ENCODE measurements at places on chromosomes 4 and X. TPM values are rescaled to one million over a fixed set of nuclear protein-coding genes. Genes with fewer than 3 reads are reported as not detected.

Gene CENPI
- total RNA-seq: 2.5 TPM

DNA sequence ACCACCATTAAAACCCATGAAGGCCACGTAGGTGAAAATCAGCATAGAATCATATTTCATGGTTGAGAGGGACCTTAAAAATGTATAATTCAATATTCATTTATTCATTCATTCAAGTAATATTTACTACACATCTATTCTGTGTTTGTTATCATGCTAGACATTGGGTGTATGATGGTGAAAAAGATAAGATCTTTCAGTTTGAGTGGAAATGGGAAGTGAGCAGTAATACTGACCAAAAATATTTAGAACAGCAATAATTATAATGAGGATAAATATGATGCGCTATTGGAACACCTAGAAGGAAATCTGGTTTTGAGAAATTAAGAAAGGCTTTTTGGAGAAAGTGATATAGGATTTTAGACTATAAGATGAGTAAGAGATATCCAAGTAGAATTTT, 28.0 kb downstream of the DKK2 start:
- no peak for ATAC-seq

DNA sequence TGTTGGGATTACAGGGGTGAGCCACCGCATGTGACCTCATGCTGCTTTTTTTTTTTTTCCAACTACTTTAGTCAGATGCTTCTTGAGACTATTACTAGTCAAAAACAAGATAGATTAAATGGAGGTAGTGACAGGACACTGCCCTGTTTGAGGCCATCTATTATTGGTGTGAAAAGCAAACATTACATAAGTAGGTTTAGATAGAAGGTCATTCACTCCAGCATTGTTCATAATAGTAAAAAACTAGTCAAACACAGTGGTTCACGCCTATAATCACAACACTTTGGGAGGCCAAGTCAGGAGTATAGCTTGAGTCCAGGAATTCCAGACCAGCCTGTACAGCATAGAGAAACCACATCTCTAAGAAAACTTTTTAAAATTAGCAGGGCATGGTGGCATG, 16.3 kb downstream of the XIAP start:
- no peak for ATAC-seq

Gene ETDB
- total RNA-seq: not detected

DNA sequence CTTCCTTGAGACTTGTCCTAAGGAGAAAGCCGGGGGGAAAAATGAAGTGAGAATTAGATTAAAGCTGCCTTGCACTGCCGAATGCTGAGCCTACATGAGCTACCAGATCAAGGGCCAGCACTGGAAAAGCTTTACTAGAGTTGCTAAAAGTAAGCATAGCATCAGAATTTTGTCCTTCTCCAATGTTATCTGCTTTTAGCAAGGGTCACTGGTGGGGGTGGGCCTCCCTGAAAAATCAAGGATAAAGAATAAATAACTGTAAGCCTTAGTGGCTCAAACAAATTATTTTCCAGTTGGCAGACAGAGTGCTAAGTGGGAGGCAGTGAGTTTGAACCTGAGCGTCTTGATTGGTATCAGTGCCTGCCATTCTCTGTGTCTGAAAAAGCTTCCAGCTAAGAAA, 310.5 kb upstream of the PITX2 start:
- ATAC-seq: no peak

Gene TMSB15C
- total RNA-seq: 4.4 TPM

Gene HSFX4
- total RNA-seq: not detected

DNA sequence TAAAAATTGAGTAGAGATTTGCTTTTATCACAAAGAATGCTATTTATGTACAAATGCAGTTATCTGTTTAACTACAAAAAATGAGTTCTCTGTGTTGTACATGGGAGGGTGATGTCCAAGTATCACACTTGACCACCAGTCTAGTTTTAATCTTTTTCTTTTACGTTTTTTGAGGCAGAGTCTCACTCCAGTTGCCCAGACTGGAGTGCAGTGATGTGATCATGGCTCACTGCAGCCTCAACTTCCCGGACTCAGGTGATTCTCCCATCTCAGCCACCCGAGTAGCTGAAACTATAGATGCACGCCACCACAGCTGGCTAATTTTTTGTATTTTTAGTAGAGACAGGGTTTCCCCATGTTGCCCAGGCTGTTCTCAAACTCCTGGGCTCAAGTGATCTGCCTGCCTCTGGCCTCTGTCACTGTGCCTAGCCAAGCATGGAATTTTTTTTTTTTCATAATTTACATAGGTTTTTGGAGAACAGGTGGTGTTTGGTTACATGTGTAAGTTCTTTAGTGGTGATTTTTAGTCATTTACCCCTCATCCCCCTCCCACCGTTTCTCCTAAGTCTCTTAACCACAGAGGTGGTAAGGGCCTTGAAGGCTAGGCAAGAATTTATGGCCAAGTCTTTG, 47.9 kb upstream of the RPA4 start:
- no peak for ATAC-seq

GRCh38 chrX:95218976-95219375, 1465.7 kb upstream of the DIAPH2 start:
- no peak for ATAC-seq

- no peak for ATAC-seq
Observed at GRCh38 chr4:154741922-154742850, 1.6 kb upstream of the LRAT start.

- ATAC-seq: no peak
Observed at GRCh38 chr4:3869661-3870566, 103.7 kb downstream of the ADRA2C start.

- ATAC-seq: no peak
Observed at GRCh38 chr4:89173336-89174090, 62.2 kb downstream of the TIGD2 start.

DNA sequence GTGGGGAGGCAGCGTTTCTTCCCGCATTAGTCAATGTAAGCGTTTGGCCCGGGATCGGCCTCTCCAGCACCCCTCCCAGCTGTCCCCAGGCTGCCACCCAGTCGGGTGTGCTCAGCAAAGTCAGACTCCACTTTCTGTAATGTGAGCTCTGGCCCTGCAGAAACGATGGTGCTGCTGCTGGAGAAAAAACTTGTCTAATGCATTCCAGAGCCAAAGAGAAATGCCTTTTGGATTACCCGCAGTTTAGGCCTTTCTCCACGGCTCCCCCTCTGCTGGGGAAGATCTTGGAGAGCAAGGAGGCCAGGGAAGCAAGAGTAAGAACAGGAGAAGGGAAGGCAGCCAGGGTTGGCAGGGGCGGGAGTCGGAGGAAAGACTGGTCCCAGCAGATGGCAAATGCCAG, 55.2 kb downstream of the ELF4 start:
- peak; percentile 68 for ATAC-seq

Gene CXCL3
- total RNA-seq: not detected

Gene CENPE
- total RNA-seq: 1.2 TPM

GRCh38 chr4:39937683-39938268, 39.9 kb downstream of the PDS5A start:
- ATAC-seq: no peak

Gene MAMLD1
- total RNA-seq: 2.2 TPM

- no peak for ATAC-seq
Observed at GRCh38 chr4:102007959-102008425, 217.5 kb downstream of the BANK1 start.

Gene APLN
- total RNA-seq: 2.3 TPM

- no peak for ATAC-seq
Observed at GRCh38 chr4:105451346-105451745, 22.5 kb downstream of the PPA2 start.

- no peak for ATAC-seq
Observed at GRCh38 chr4:175035905-175036304, 117.7 kb downstream of the ADAM29 start.

DNA sequence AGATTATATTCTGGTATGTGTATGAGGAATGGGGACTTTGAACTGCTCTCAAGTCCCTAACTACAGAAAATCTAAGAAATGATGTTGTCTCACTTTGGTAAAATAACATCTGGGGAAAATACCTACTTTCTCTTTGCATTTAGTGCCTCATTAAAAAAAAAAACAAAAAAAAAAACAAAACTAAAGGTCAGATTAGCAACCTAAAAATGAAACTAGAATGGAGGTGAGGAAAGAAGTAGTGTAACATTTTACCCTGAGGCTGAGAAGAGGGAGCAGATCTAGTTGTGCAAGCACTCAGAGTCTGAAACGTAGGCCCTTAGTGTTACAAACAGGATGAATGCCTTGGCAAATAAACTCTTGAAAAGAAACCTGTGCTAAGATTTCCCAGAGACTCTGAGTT, 56.0 kb downstream of the VGLL1 start:
- no peak for ATAC-seq

Gene ZMAT1
- 4.3 TPM for total RNA-seq

Gene GPAT3
- total RNA-seq: 6.6 TPM

Gene UGT2B17
- 0.27 TPM for total RNA-seq

Gene BRS3
- total RNA-seq: not detected

DNA sequence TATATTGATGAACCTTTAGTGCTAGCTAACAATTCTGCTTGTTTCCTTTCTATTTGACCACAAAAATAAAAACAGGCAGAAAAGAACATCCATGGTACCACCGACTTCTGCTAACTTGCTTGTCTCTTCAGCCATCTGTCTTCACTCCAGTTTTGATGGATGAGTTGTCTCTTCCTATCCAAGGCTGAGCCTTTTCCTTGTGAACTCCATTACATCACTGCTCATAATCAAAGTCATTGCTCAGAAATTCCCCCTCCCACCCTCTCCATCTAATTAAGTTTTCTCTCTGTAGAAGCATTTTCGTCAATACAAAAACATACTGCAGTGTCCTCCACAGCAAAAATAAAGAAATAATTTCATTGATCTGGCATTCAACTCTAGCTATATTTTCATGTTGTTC, 184.4 kb downstream of the SPCS3 start:
- no peak for ATAC-seq

Measured in gastroesophageal sphincter (tissue), 4 donors.